ENCODE measurements at places on chromosomes 3 and 15. TPM values are rescaled to one million over a fixed set of nuclear protein-coding genes. Genes with fewer than 3 reads are reported as not detected.

Gene SNX33
- total RNA-seq, result 1.4 TPM

Gene DIS3L
- 32.1 TPM for total RNA-seq

Gene FILIP1L
- total RNA-seq, result 1.2 TPM

DNA sequence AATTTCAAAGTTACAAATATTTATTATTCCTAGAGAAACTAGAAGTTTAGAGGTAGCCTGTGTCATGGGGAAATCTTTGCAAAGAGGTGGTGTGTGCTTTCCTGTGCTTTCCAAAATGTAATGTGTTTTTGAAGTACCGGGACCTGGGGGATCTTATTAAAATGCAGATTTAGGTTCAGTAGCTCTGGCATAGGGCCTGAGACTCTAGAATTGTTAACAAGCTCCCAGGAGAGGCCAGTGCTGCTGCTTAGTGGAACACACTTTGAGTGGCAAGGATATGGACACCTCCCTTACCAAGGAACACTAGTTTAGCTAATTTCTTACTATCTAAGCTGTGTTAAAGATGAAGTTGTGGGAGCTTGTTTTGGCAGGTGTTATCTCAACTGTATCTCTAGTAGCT lies 428.9 kb downstream of the VGLL3 start:
- no peak for DNase-seq

DNA sequence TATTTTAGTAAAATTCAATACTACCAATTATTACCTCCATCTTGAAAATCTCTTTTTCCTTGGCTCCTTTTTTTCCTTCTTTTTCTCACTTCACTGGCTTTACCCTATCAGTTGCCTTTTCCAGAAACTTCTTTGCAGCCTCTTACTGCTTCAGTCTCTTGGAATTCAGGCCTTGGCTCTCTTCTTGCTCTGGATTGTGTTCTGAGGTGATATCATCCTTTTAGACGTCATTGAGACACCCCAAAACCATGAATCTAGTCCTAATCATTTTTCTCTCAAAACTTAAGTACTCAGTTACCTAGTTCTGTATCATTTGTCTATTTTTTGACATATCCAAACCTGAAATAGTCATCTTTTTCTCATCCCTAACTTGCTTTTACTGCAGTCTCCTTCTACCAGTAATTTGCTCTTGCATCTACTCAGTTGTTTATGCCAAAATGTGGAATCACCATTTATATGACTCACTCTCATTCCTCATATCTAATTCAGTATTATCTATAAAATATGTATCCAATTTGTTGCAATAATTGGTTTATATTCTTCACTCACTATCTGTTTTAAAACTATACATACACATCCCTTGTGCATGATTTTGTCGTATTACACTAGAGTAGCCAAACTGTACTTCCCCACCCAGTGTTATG lies 703.2 kb upstream of the CCDC54 start:
- no peak for DNase-seq

Gene ULK3
- 32.4 TPM for total RNA-seq

- no peak for DNase-seq
Measured at GRCh38 chr3:159947220-159947619, 41.4 kb upstream of the IL12A start.

Gene ANKRD63
- total RNA-seq, result not detected

GRCh38 chr15:29278436-29279105 lies 8.9 kb upstream of the NSMCE3 start:
- no peak for DNase-seq

Gene GPR27
- 53.0 TPM for total RNA-seq

Measured in occipital lobe (tissue), 3 donors.